ENCODE measurements at places on chromosomes 7 and 10.

DNA sequence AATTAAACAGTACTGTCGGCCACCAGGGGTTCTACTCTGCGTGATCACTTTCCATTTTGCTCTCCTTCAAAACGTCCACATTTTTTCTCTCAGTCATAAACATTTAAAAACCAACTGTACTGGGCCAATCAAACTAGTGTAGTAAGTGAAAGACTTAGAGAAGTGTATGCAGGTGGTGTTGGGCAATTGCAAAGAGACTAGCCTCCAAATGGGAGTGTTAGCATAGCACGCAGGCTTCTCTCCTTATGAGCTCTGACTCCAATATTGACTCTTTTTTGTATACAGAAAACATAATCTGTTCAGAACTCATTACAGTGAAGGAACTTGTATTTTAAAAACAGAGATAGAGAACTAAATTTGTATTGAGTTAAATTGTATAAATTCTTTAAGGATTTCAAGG lies 150.6 kb downstream of the SDK1 start:
- DNase-seq: no peak

DNA sequence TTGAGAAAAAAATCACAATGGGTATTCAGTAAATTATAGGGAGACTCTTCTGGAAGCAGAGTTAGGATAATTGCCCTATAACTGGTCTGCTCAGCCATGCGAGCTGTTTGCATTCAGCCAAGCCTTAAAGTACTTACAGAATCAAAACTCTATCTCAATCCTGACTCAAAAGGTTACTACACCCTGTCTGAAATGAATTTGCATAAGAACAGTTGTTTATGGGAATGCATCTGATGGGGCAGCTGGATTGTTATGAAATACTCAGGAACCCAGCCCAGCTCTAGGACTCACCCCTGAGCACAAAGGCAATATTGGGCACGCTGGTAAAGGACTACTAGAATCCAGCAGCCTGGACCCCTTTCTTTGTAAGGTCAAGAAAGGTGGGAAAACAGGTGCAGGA lies 38.8 kb downstream of the AKR1B15 start:
- no peak for DNase-seq

DNA sequence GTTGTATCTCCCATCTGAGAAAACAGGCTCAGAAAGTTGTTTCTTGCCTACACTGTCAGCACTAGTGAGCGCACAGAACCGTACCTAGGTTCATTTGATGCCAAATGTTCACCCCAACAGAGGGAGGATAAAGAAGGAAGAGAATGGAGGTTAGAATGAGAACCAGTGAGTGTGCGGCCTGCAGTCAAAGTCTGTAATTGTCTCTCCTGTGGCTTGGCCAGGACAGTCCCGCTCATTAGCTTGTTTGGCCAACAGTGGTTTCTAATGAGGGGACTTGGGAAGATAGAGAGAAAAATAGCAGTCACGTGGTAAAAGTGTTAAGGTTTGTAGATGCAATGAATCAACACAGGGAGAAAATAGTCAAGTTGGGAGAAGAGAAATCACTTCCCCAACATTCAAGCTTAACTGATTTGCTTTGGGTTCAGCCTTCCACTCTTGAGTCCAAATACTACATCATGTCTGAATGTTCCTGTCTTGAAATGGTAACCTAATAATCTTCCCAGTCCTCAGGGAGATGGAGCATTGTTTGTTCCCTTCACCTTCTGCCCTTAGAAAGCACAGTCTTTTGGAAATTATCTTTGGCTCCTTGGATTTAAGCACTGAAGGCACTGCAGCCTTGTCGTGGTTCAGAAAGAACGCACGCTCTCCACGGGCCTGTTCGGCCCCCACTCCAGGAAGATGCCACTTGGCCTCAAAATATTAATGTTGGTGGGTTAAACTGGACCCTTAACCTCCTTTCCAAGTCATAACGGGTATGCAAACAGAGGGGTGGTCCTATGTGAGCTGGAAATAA lies 360.4 kb upstream of the ZNF32 start:
- DNase-seq: no peak

- no peak for DNase-seq
These were observed 97.5 kb downstream of the MICALL2 start for GRCh38 chr7:1361756-1362125.

All from CD4-positive, alpha-beta T cell treated with Interleukin-15 for 4 hours (primary cell).